ENCODE measurements at places on chromosomes 5 and 9.

GRCh38 chr5:6048746-6049145 lies 329.6 kb downstream of the MED10 start:
- DNase-seq, result no peak

DNA sequence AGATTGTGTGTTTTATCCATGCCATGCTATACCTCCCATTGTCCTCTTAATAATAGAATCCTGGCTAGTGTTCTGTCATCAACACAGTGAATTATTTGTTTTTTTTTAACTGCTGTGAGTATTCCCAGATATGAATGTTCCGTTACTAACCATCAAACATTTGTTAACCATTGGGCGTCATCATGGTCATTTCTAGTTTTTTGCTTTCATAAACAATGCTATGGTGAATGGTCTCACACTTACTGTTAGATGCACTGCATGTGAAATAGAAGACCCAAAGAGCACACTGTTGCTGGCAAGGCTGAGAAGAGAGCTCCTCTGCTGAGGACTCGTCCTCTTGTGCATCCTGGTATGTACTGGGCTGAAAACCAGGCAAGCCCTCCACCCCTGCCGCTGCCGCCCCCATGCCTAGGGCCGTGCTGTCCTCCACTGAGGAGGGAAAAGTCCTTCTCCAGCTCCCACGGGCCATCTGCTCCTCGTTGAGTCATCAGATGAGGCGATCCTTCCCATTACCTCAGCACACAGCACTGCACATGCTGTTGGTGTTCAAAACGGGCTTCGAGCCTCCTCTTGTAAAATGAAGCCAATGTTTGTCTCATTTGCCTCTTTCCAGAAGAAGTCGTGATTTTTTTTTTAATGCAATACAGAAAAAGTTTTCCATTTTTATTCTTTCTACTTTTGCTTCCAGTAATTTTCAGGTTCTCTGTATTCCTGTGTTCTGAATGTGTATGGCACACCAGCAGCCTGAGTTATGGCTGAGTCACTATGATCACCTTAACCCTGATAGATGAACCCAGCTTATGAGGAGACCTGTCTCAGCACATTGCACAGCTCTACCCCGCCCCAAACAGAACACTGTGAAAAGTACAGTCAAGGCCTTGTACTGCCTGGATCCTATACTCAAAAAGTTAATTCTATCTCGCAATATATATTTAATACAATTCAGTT lies 219.0 kb downstream of the AOPEP start:
- no peak for DNase-seq

- no peak for DNase-seq
Observed at GRCh38 chr5:123746683-123747360, 234.8 kb downstream of the CSNK1G3 start.

DNA sequence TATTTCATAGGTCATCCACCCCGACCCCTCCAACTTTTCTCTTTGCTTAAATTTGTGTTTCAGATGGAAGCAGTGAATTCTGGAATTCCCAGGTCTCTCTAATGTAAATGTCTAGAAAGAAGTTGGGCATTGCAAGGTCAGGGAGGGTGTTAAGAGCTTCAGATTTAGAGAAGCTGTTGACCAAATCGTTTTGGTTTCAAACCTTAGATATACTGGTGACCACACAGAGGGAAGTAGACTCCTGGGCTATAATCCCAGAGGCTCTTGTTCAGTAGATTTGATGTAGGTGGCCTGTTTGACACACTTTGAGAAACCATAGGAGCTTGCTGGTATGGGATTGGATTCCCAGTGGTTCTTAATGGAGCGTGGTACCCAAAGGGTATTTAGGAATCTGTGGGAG lies 137.3 kb upstream of the KLF9 start:
- DNase-seq, result no peak

DNA sequence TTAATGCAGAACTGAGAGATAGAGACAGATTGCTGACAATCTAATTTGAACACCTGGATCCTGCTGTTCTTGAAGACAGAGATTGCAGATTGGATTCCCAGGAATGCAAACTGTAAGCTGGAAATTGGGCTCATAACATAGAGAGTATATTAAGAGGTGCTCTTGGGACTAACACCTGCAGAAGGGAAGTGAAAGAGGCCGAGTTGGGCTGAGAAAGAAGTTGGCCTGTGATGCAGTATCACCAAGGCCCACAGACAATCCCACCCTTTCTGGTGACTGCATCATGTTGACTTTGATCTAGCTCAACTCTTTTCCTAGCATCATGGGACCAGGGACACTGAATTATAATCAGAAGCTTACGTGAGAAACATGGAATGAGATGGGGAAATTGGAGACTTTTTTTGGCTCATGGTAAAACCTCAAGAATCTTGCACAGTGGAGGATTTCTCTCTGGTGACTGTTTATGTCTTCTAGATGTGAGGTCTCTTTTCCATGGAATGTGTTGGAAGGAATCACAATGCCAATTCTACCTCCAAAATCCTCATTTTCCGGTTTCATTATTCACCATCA lies 36.5 kb upstream of the NUDT12 start:
- no peak for DNase-seq
